ENCODE measurements at places on chromosomes 5 and 9. TPM values are rescaled to one million over a fixed set of nuclear protein-coding genes. Genes with fewer than 3 reads are reported as not detected.

The STXBP1 gene
- total RNA-seq, result 16.9 TPM

The COL23A1 gene
- not detected for total RNA-seq

The SVEP1 gene
- 1.7 TPM for total RNA-seq

The EIF4E1B gene
- not detected for total RNA-seq

The TEX48 gene
- total RNA-seq, result not detected

The NRG2 gene
- 2.5 TPM for total RNA-seq

The MOB3B gene
- total RNA-seq, result 11.9 TPM

The LHX2 gene
- 4.1 TPM for total RNA-seq

The SHOC1 gene
- not detected for total RNA-seq

The EGR1 gene
- total RNA-seq, result 12.1 TPM

The MARVELD2 gene
- total RNA-seq, result 2.5 TPM

The AMACR gene
- total RNA-seq, result 16.3 TPM

The TMEFF1 gene
- total RNA-seq, result 1.3 TPM

The TMEM215 gene
- total RNA-seq, result 0.02 TPM

The CATSPER3 gene
- 0.15 TPM for total RNA-seq

The NUTM2F gene
- total RNA-seq, result not detected

The PCDHAC2 gene
- 4.0 TPM for total RNA-seq

The FGFR4 gene
- total RNA-seq, result 24.2 TPM

The IL3 gene
- not detected for total RNA-seq

The ANKRD34B gene
- 0.03 TPM for total RNA-seq

The NR4A3 gene
- total RNA-seq, result 1.5 TPM

The PFN3 gene
- not detected for total RNA-seq

The MLANA gene
- not detected for total RNA-seq

The PCDHA9 gene
- not detected for total RNA-seq

The LCP2 gene
- total RNA-seq, result not detected

The HRH2 gene
- 0.34 TPM for total RNA-seq

The SPINK13 gene
- total RNA-seq, result 0.38 TPM
